ENCODE measurements at places on chromosomes 6 and 20.

GRCh38 chr6:109060571-109060970, 34.1 kb downstream of the SESN1 start:
- no peak for DNase-seq

GRCh38 chr6:42392833-42393232, 58.9 kb downstream of the TRERF1 start:
- no peak for DNase-seq

- DNase-seq: no peak
Measured at GRCh38 chr6:13024616-13025015, 303.7 kb downstream of the TBC1D7 start.

DNA sequence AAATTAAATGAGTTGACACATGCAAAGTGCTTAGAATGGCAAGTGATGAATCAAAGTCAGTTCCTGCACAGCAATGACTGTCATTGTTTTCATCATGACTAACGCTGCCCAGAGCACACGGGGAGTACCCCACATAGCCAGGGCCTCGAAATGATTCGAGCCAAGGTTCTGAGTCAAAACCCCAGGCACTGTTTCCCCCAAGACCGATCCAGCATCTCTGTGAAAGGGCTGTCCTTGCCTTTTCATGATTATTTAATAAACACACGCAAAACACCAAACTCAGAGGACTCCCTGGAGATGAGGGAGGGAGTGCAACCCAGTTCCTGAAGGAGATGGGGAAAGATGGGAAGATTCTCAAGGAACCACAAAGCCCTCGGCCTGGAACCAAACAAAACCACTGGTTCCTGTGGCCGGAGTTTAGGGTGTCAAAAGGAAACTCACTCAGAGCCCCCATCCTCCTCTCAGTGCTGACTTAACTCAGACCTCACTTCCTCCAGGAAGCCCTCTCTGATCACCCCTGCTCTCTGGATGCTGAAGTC, 3.8 kb downstream of the PREX1 start:
- no peak for DNase-seq

DNA sequence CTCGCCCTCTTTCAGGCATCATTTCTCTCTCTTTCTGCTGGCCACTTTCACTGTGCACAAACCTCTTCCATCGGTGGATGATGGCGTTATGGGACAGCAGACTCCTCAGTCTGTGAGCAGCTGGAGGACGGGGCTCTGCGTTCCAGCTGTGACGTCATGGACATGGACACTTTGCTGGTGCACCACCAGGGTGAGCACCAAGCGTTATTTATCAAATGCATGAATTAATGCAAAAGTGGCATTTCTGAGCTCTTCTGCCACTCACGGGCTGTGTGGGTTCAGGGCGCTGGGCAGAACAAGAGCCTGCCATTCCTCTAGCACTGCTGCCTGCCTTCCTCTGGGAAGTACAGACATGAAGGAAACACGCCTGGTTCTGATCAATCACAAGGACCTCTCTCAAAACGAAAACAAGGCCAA, 82.9 kb upstream of the MPC1 start:
- DNase-seq: no peak

DNA sequence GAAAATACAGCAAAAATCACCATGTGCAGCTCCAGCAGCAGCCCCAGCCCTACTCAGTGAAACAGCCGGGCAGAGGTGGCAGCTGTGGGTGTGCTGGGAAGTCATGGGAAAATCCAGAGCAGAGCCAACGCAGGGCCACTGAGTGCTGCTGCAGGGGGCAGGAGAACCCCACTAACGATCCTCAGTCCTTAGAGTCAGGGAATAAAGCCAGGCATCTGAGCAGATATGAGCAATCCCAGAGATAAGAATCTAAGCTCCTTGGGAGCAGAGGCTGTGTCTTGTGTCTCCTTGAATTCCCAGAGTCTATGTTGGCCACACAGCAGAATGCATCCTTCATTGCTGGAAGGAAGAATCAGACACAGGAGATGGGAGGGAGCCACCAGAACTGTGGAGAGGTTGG, 493.1 kb upstream of the MAP3K7 start:
- no peak for DNase-seq

DNA sequence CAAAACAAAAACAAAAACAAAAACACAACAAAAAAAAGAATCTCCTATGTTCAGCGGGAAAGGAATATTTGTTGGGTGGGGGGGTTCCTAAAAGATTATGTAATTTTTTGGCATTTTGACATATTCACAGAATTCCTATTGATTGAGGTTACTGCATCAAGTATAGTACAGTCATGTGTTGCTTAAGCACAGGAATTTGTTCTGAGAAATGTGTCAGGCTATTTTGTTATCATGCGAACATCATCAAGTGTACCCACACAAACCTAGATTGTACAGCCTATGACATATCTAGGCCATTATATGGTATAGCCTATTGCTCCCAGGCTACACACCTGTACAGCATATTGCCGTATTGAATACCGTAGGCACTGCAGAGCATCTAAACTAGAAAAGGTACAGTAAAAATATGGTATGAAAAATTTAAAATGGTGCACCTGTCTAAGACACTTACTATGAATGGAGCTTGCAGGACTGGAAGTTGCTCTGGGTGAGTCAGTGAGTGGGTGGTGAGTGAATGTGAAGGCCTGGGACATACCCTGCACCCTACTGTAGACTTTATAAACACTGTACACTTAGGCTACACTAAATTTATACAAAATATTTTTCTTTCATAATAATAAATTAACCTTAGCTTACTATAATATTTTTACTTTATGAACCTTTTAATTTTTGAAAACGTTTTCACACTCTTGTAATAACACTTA, 110.6 kb downstream of the CDKAL1 start:
- no peak for DNase-seq

- DNase-seq: no peak
Measured at GRCh38 chr6:56193846-56194245, 53.5 kb downstream of the COL21A1 start.

GRCh38 chr20:59185809-59186208, 22.2 kb downstream of the ZNF831 start:
- DNase-seq: no peak

GRCh38 chr6:146990284-146990683, 213.9 kb upstream of the STXBP5 start:
- DNase-seq: no peak

DNA sequence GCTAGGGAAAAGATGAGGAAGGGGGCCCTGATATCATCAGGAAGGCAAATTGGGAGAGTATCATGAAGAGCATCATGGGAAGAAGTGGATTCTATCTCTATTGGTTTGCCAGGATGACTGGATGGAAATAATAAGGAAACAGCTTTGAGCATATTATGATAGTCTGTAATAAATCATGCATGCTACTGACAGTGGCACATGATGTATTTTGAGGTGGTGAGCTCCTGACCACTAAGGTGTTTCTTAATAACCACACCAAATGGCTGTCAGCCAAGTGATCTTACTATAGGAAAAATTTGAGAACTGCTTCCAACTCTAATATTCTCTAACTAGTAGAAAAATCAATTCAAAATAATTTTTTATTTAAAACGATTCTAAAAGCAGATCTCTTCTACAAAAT, 548.4 kb upstream of the JAG1 start:
- no peak for DNase-seq

DNA sequence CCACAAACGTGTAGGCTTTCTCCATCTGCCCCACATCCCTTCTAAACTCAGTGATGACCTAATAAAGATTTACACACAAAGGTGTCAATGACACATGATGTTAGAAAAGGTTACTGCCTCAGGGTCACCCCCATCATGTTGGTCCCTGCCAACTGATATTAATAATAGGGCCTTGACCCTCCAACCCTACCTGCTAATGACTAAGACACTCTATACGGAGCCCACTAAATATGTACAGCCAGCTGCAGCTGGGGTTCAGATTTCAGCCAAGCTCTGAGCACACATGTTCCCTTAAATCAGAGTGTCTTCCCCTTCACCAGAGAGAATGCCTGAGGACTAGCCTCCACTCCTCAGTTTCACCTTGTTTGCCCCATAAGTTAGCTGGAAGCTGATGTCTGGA, 67.4 kb upstream of the SNRPB2 start:
- no peak for DNase-seq

- no peak for DNase-seq
Measured at GRCh38 chr6:44386364-44386928, 1.1 kb upstream of the CDC5L start.

DNA sequence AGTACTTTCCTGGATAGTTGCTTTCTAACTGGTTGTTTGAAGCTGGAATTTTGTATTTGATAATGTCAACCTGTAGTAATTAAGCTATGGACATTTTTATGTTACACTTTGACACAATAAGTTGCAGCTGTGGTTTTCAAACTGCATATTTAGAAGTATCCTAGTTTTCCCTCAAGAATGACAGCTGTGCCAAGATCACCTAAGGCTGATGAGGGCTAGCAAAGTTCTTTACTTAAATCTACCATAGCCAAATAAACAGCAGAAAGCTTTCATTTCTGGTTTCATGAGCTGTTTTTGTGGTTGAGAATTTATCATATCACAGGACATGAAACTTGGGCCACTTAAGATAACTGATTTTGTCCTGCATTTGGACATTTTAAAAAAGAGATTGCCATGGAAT, 30.6 kb downstream of the FAM229B start:
- DNase-seq: no peak

GRCh38 chr6:143721642-143722041, 43.9 kb downstream of the PHACTR2 start:
- no peak for DNase-seq

DNA sequence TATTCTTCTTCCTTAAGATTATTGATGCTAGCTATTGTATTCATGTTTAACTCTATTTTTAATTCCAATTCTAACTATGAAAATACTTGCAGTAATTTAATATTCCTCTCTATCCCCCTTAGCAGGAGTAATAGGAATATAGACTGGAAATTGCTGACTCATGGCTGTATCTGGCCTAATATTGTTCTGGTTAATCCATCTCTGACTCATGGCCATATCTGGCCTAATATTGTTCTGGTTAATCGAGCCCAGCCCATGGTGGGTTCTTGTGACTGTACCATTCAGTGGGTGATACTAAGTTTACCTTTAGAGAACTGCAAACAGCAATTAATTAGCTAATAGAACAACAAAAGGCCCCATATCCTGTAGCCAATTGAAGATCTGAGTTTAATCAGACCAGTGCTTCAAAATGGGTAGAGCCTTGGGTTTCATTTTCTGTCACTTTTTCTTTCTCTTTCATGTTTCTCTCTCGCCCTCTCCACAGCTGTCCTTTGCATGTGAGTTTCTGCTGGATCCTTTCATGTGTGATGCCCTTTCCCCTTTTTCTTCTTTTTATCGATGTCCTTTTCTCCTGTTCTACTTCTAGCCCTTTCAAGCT, 50.6 kb downstream of the SLC22A3 start:
- no peak for DNase-seq

DNA sequence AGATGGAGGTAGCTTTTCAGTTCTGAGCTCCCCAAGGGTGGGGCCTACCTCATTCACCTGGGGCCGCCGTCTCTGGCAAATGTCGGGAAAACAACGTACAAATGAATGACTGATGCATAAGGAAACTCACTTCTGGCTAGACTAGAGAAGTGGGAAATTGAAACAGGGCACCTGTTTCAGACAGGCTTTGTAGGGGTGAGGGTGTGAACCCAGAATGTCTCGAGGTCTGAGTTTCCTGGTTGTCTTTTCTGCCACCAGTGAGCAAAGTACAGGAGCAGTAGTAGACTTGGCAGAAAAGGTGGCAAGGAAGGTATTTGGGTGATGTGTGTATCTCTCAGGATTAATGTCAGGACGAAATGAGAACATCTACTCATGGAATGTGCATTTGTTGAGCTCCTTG, 308.5 kb downstream of the CLIC5 start:
- DNase-seq: no peak

DNA sequence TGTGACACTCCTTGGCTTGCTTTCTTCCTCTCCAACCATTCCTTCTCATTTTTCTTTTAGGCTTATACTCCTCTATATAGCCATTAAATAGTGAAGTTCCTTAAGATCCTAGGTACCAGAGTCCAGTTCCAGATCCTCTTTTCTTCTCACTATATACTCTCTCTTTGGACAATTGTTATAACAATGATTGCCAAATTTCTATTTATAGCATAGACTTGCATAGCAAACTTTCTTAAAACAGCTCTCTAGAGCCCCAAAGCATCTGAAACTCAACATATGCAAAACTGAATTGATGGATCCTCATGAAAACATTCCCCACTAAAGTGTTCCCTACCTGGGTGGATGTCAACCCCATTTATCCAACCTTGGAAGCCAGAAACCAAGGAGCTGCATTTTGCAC, 13.4 kb downstream of the PHIP start:
- no peak for DNase-seq

DNA sequence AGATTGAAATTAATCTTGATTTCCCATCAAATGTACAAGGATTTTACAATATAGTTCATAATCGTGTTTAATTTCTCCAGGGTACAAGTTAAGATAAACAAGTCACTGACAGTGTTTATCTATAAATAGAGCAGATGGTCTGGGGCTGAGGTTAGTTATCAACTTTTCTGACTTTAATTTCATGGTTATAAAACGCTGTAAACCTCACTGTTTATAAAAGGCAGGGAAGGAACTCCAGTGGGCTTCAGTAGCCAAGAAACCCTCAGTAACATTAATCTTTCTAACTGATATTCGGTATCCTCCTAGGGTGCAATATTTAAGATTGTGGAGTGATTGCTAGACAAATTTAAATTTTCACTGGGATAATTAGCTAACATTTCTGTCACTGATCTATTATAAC, 68.6 kb downstream of the GFRAL start:
- no peak for DNase-seq

DNA sequence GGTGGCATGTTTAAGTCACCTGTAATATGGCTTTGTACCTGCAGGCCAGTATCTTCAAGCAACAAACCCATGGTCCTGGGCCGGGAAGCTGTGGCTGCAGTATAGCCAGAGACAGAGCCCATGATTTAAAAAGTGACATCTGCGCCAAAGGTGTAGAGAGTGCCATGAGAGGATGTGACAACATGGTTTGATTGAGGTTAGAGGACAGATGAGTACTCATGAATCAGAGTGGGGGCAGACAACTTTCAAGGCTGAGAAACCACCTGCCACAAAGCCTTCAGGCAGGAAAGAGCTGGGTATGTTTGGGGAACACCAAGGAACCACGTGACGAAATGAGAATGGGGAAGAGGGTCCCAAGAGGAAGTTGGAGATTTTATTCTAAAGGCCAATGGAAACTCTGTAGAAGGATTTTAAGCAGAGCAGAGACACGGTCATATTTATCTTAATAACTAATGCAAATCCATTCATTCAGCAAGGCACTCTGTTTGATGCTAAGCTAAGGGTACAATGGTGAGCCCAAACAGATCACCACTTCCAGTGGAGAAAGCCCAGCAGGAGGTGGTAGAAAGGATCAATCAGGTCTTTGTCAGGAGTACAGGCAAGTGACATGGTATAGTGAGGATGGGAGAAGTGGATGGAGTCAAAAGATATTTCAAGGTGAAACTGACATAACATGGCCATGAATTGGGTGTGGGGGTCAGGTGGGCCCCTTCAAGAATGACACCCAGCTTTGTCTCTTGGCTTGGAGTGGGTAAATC, 3.4 kb upstream of the MICAL1 start:
- DNase-seq: no peak

DNA sequence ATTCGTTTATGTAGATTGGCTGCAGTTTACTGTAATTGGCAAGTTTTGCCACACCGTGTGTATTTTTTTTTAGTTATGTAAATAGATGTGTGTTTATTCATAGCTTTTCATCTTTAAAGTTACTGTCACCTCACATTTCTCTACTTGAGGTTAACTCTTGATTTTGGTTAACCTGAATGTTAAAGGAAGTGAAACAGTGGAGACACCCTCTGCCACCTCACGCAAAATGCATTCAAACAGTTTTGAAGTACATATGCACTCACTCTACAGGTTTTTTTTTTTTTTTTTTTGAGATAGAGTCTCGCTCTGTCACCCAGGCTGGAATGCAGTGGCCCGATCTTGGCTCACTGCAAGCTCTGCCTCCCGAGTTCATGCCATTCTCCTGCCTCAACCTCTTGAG, 17.7 kb downstream of the OR2A4 start:
- no peak for DNase-seq

GRCh38 chr6:14640631-14641030, 523.1 kb downstream of the CD83 start:
- DNase-seq: no peak

All from stimulated activated naive CD4-positive, alpha-beta T cell (primary cell).